ENCODE measurements at places on chromosomes 2 and 18.

- DNase-seq: no peak
Observed at GRCh38 chr2:150141226-150142001, 346.1 kb downstream of the RND3 start.

GRCh38 chr2:19854596-19855541 is 46.9 kb downstream of the TTC32 start:
- DNase-seq: no peak

GRCh38 chr18:74800098-74800497 is 202.4 kb downstream of the ZNF407 start:
- no peak for DNase-seq

GRCh38 chr2:12734914-12735654 is 18.3 kb downstream of the TRIB2 start:
- no peak for DNase-seq

DNA sequence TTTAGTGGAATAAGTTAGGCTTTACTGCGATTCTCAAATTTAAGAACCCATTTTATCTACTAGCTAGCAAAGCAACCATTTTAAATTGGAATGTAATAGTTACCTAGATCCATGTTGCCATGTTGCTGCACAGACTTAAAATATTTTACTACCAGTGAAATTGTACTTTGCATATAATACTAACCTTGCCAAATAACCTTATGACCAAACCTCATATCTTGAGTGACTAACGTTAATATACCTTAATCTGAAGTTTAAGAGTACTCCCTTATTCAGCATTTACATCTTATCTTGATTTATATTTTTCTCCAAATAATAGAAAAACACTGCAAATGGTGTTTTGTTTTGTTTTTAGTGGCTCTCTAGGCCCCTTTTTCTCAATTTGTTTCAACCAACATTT is 50.3 kb upstream of the NAB1 start:
- no peak for DNase-seq

- DNase-seq: no peak
Observed at GRCh38 chr2:25585189-25585588, 88.2 kb downstream of the DTNB start.

DNA sequence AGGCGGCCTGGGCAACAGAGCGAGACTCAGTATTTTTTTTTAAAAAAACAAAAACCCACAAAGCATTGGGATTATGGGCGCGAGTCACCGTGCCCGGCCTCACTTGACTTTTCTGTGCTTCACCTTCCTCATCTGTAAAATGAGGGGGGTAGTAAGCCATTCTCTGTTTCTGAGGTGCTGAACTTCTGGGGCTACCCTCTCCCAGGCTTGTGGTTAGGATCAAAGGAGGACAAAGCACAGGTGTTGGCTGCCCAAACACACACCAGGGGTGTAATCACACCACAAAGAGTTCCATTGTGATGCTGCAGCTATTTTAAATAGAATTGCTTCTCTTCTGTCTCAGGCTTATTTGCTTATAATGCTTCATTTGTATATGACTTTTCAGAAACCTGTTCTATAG is 35.8 kb upstream of the INHBB start:
- no peak for DNase-seq

- DNase-seq: no peak
Observed at GRCh38 chr2:109710505-109711229, 83.4 kb upstream of the RGPD5 start.

GRCh38 chr2:39504790-39505335 is 67.8 kb upstream of the MAP4K3 start:
- no peak for DNase-seq

GRCh38 chr2:73851274-73851673 is 22.5 kb downstream of the STAMBP start:
- DNase-seq: no peak

- DNase-seq: no peak
Observed at GRCh38 chr18:79616651-79617510, 62.7 kb upstream of the CTDP1 start.

- DNase-seq: no peak
Observed at GRCh38 chr18:42029092-42029491, 74.1 kb downstream of the PIK3C3 start.

- DNase-seq: no peak
Observed at GRCh38 chr2:238948765-238949641, 101.1 kb downstream of the TWIST2 start.

DNA sequence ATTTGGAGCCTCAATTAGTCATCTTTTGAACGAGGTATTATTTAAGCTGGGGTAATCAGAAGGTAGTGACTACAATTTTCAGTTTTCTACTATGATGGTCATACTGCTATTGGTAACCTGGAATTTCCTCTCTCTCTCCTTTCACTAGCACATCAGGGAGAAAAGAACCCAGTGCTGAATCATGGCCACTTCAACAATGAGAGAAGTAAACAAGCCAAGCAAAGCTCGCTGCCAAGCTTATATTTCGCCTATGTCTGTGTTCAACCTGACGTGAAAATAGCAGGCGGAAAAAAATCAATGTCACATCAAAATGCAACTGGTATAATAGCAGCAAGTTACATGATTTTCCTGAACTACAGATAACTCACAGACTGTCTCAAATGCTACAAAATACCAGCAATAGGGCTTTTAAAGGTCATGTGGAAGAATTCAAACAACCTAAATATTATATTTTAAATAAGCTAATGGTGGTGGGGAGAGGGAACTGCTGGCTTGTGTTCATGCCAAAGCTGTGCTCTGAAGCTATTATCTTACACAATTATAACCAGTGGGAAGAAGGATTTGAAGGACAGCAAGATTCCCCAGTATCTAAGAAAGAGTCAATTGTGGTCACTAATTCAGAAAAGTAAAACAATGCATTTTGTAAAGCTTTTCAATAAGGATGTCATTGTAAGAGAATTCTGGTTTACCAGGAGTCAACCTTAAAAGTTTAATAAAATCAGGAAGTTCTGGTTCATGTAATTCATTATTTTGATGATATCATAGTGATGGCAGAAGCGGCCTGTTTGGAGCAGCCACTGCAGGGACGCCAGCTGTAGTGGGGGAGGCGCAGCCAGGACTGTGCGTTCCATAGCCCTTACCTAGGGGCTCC is 38.0 kb downstream of the RNF152 start:
- DNase-seq: no peak

DNA sequence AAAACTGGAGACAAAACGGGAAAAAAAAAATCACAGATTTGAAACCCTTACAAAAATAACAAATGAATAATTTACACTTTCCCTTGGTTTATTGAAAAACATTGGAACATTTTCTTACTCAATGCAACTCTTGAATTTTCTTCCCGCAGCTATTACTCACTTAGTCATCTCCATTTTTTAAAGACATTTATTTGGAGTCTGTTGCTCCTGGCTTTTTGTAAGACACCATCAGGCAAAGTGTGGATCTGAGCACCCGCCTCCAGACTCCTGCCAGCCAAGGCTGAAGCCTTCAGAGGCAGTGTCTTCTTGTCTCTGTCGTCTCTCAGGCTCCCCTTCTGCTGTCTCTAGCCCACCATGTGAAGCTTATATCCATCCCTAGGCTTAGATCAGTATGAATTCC is 46.2 kb downstream of the TRIB2 start:
- no peak for DNase-seq

DNA sequence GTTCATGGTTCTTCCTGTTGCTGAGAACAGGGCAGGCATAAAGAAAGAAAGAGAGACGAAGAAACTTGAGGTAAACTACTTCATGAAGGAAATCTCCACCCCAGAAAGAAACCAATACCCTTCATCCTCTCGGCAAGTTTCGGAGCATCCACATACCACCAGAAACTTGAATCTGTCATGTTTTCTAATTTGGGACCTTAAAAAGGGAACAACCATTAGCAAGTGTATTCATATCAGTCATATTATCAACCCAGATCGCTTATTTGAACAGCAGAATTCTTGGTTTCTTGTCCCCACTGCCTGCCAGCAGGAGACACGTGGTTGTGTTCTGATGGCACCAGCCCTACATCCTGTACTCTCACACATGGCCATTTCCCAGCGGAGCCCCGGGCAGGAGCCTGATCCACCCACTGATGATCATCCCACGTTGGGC is 53.2 kb upstream of the FZD7 start:
- DNase-seq: no peak

DNA sequence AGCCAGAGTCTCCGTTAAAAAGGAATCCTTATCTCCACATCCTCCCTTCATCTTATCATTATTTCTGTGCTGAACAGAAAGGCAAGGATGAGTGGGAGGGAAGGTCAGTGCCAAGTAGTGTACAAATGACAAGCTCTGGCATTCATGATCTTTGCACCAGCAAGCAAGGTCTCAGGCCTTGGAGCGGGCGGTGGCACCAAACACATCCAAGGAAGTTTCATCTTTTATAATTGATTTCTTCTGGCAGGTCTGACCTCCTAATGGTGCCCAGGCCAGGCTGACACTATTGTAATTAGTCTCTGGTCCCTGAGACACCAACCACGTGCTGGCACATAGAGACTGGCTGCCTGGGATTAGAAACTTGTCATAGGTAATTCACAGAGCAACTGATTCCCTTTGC is 336.6 kb downstream of the EN1 start:
- no peak for DNase-seq

GRCh38 chr2:7879483-7879835 is 802.4 kb upstream of the ID2 start:
- DNase-seq: no peak

GRCh38 chr2:112824694-112825085 is 11.9 kb downstream of the IL1B start:
- no peak for DNase-seq

- no peak for DNase-seq
Observed at GRCh38 chr2:181895818-181896217, 4.3 kb downstream of the ITPRID2 start.

GRCh38 chr2:28095622-28096021 is 205.1 kb downstream of the BABAM2 start:
- no peak for DNase-seq

- no peak for DNase-seq
Observed at GRCh38 chr2:134052173-134052572, 201.7 kb upstream of the MGAT5 start.

- DNase-seq: no peak
Observed at GRCh38 chr2:36396878-36397539, 41.4 kb downstream of the CRIM1 start.

GRCh38 chr2:121390082-121390692 is 105.2 kb upstream of the TFCP2L1 start:
- no peak for DNase-seq

DNA sequence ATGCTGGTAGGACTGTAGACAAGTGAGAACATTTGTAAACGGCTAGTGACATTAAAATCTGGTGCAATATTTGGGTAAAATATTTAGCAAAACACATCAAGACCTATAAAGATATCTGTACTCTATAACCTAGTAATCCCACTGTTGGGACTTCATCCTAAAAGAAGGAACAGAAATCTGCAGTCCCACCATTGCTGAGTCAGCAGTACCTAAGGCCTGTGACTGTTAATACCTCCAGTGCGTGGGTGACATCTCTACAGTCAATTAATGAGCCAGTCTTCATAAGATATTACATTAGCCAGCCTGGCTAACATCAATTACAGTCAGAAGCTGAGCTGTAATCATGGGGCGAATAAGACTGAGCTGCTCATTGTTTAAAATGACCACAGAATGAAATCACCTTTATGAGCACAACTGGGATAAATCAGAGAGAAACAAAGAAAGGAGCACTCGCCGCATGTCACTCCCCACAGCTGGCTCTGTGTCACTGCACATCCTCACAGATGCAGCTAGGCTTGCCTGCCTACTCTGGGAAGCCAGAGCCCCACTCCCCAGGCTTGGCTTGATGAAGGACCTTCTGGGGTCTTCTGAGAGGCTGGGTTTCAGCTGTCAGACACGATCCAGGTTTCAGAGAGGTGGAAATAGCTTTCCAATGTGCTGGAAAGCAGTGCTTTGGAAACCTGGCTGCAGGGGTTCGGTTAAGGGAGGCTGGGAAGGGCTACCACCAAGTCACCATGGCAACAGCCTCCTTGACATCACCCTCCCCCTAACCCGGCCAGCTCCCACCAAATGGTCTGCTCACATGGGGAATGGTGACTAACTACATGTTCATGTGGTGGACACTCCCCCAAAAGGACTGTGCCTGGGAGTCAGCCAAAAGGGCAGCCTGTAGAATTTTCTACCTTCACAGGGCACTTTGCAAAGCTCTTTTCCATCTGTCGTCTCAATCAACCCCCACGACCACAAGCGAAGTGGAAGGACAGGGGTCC is 145.0 kb downstream of the ZBTB7C start:
- no peak for DNase-seq

DNA sequence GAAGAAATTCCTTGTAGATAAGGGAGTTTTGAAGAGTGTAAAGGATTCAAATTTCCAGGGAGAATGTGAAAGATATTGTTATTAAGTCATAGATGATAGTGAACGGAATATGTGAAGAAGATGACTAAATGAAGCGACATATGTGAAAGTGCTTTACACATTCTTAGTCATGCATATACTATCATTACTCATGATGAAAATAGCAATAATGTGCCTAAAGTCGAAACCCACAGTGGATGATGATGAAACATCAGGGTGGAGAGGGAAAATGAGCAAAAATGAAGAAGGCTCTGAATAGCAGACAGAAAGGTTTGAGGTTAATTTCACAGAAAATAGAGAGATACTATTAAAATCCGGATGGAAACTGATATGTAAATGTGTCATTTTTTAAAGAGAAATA is 1237.1 kb downstream of the LRP1B start:
- DNase-seq: no peak

DNA sequence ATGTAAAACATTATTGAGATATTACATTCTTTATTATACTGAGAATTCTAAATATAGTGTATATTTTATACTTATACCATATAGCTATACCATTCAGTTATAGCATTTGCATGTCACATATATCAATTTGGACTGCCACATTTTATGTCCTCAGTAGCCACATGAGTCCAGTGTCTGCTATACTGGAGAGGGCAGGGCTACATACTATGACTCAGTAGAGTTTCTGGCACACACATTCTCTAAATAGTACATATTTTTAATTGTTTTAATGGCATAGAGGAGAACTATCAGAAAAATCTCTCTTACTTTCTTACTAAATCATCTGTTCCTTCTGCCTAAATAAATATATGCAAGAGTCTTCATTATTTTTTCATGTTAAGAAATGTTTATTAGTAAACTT is 55.4 kb upstream of the COL5A2 start:
- DNase-seq: no peak

- no peak for DNase-seq
Observed at GRCh38 chr2:229164545-229165249, 106.4 kb downstream of the PID1 start.

- no peak for DNase-seq
Observed at GRCh38 chr2:29477186-29477585, 362.0 kb downstream of the CLIP4 start.

- DNase-seq: no peak
Observed at GRCh38 chr2:162257425-162257824, 14.2 kb upstream of the FAP start.

DNA sequence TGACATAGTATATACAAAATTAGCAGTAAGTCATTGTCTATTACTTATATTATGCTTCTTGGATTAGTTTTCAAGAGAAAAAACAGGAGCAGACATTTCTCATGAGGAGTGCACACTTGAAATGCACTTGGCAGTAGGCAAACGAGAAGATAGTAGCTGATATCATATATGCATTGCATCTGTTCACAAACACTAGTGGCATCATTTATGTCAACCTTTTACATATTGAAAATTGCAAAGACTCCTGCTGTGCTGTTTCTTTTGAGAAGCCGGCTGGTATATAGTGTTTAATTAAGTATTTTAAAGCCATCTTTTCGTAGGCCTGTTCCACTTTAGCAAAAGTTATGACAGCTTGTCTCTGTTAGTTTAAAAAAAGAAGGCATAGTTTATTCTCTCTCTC is 58.4 kb upstream of the SLC8A1 start:
- DNase-seq: no peak
